ENCODE measurements at places on chromosomes 3 and 15.
A peak's percentile ranks its signal among the peaks of the same experiment; 100 is the strongest.

DNA sequence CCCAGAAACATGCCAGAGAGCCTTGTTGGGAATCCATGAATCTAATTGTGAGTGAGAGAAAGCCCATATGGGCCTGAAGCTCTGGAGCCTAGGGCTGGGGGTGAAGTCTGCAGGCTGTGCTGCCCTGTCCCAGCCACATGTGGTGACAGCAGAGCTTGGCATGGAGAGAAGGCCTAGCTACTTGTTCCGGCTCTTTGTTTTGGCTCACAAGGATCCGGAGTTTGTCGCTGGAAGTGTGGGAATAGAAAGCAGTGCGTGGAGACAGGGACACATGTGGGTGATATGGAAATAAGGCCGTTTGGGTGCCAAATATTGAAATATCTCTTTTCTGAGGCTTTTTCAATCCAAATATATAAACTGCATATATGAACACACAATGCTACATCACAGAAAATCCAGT is 78.2 kb downstream of the CLSTN2 start:
- no peak for DNase-seq

DNA sequence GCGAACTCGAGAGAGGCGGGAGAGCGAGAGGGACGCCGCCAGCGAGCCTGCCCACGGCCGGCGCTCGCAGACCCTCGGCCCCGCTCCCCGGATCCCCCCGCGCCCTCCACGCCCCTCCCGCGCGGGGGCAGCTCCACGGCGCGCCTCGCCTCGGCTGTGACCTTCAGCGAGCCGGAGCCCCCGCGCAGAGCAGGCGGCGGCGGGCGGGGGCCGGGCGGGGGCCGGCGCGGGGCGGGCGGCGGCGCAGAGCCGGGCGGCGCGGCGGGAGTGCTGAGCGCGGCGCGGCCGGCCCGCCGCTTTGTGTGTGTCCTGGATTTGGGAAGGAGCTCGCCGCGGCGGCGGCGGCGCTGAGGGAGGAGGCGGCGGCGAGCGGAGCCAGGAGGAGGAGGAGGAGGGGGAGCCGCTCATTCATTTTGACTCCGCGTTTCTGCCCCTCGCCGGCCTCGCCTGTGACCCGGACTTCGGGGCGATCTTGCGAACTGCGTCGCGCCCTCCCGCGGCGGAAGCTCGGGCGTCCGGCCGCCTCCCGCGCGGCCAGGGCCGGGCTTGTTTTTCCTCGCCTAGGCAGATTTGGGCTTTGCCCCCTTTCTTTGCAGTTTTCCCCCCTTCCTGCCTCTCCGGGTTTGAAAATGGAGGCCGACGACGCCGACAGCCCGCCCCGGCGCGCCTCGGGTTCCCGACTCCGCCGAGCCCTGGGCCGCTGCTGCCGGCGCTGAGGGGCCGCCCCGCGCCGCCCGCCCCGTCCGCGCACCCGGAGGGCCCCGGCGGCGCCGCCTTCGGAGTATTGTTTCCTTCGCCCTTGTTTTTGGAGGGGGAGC is 524 bp downstream of the IGF1R start:
- no peak for DNase-seq

GRCh38 chr15:46266661-46267060 is 631.8 kb downstream of the SQOR start:
- DNase-seq: no peak

- DNase-seq: no peak
Observed at GRCh38 chr3:122092460-122093165, 37.5 kb downstream of the CD86 start.

DNA sequence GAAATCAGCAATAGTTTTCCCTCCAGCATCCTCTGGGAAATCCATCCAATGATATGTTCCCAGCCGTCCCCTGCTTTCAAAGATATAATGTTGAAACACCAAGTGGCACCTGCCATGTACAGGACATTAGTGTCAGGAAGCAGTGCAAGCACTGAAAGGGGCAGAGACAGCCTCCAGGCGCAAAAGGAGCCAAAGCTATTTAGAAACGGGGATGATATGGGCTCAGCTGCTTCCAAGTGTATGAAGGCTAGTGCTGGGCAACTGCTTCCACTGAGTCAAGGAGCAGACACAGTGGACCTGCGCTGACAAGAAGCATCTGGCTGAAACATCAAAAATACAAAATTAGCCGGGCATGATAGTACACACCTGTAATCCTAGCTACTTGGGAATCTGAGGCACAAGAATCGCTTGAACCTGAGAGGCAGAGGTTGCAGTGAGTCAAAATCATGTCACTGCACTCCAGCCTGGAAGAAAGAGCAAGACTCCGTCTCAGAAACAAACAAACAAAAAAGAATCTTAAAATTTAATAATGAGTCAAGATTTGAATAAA is 119.7 kb downstream of the AQP9 start:
- DNase-seq: no peak

GRCh38 chr3:189664311-189664710 is 33.1 kb downstream of the TP63 start:
- peak; percentile 85 for DNase-seq

Measured in AG04449 (cell line).